Right kidney (tissue), 9 donors: ENCODE measurements at places on chromosomes 13 and 19.

GRCh38 chr13:45564133-45564776 is 51.3 kb downstream of the ERICH6B start:
- DNase-seq: no peak

DNA sequence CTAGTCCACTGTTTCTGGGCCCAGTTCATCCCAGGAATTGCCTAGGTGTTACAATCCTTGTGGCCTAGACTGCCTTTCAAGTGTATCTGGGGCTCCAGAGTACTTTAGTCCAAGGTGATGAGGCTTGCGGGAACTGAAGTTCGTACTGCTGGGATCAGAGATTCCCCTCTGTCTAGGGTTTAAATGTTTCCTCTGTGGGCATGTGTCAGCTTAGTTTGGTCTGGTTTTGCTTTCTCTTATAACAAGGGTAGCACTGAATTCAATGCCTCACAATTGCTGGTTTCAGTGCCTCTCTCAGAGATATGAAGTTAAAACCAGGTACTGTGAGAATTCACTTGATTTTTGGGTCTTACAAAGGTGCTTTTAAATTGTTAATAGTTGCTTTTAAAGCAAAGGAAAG is 30.8 kb downstream of the RGCC start:
- DNase-seq: no peak

- no peak for DNase-seq
Measured at GRCh38 chr13:96243376-96243775, 153.5 kb downstream of the HS6ST3 start.

DNA sequence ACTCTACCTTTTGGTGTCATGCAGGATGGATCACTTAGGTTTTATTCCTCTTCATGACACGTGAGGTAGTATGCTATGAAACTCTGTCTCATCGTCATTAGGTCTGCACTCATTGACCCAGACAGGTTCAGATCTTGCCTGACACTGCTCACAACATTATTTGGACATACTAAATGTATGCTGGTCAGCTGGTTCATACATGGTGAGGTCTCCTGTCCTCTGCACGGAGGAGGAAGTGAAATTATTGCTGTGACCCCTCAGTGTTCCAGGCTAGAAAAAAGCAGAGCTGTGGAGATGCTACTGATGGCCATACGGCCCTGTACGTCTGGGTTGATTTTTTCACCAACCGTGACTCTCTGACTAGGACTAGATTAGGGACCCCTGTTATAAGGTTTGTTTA is 35.8 kb downstream of the LATS2 start:
- DNase-seq: no peak

DNA sequence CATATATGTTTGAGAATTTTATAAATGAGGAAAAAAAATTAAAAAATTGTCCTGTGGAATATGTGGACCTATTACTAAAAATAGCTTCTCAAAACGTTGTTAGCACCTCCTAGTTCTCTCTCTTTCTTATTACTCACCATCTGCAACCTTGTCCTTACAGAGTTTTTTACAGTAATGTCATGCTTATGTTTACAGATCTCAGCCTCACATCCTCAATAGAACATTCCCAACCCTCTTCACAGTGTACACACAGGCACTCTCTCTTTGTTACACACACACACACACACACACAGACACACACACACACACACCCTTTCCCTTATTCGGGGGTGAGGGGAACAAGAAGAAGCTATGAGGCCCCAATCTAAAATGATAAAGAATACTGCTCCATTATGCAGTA is 197.7 kb downstream of the SLITRK6 start:
- no peak for DNase-seq

GRCh38 chr13:42272804-42273175 is 838 bp downstream of the AKAP11 start:
- DNase-seq: no peak

- DNase-seq: no peak
Measured at GRCh38 chr19:30792561-30793505, 420.6 kb downstream of the ZNF536 start.

DNA sequence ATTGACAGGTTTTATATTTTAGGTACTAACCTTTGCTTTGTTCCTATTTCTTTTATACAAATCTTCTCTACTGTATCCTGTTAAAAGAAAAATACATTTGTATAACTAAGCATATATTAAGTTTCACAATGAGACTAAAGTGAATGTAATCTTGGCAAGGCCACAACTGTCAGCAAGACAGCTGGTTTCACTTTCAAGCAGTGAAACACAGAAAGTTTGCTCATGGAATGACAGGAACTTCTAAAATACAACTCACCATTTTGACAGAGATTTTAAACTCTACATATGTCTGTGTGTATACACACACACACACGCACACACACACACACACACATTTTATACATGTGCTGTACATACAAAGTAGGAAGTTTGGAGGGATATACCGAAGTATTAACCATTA is 53.3 kb downstream of the PARP4 start:
- no peak for DNase-seq

DNA sequence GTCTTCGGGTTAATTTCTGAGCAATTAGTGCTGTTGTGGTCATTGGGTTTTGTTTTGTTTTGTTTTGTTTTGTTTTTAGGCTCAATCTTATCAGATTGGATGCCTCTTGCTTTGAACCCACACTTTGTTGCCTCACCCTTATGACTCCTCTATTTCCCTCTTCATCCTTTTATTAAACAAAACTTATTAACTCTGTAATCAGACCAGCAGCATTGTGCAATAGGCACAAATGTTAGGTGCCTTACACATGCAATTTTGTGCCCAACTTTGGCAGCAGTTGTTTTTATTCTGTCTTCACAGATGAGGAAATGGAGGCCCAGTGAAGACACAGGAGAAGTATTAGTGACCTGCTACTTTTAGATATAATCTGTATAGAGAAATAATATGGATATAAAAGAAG is 377.7 kb downstream of the KCNRG start:
- no peak for DNase-seq

DNA sequence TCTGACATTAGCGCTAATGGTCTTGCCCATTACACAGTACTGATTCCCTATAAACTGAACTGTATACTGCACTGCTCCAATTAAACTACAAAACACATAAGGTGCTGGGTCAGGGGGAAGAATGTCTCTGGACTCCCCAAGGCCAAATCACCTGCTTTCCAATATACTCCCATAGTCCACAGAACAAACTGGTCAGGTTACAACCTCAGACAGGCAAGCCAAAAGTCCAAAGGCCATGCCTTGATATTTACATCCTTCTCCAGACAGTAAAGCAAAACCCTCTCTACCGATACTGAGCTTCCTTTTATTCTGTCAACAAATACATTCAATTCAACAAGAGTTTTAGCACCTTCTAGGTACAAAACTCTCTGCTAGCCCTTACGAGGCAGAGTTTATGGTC is 8.9 kb downstream of the ZNF541 start:
- no peak for DNase-seq

DNA sequence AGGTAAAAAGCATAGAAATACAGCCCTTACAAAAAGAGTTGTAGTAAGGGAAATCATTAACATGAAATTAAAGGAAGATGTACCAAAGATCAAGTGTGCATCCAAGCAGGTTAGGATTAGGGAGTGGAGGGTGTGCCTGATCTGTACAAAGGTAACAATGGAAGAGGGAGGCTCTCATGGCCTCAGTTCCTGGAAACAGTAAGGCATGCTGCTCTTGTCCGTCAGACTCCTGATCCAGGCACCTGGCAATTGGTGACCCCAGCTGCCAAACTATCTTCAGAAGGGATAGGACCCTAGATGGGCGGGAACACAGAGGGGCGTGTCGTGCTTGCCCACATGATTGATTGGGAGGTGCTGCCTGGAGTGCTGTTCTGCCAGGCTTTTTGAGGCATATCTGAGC is 4.5 kb downstream of the TEX26 start:
- DNase-seq: no peak

DNA sequence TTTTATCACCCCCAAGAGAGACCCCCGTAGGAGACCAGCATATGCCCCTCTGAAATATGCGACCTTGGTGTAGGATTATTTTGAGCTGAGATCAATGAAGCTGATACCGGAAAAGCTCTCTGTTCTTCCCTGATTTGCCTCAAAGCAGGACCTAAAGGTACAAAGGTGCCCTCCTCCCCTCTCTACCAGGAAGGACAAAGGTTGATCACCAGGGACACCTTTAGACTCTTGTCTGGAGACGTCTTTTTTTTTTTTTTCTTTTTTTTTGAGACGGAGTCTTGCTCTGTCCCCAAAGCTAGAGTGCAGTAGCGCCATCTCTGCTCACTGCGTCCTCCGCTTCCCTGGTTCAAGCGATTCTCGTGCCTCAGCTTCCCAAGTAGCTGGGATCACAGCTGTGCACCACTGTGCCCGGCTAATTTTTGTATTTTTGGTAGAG is 792 bp upstream of the PEX11G start:
- DNase-seq: no peak

DNA sequence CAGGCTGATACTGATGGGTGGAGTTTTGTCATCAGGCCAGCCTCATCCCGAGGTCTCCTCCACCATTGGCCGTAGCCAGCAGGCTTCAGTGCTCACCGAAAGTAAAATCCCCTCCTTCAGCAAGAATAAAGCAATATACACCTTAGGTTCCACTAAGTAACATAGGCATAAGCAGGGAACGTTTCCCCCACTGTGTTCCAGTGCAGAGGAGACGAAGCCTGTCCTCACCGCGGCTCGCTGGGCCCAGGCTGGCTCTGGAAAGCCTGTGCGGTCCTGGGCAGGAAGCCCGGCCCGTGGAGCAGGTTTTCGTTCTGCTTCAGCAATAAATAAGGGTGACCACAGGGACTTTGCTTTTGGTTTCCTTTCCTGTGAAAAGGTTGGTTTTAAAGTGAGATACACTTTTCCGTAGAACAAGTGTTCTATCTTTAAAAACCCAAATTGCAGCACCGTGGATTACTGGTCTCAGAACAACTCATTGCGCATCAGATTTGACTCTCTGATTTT is 16.3 kb upstream of the TEX29 start:
- no peak for DNase-seq

DNA sequence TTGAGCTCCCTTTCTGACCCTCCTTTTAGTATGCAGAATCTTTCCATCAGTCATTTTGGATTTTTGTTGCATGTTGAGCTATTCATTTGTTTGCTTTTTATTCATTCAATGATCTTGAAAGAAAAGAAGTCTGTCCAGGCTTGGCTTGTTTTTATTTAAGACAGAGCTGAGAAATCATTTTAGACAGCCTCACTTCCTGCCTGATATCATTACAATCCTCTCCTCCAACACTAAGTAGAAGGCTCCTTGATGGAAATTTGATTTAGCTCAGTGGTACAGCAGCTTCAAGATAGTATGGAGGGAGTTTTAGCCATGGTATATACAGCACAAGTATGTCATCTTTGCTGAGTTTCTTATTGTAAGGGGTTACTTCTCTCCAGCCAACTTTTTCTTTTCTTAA is 28.4 kb downstream of the MBNL2 start:
- DNase-seq: no peak

- DNase-seq: no peak
Measured at GRCh38 chr13:59477011-59477410, 686.7 kb downstream of the DIAPH3 start.

- DNase-seq: no peak
Measured at GRCh38 chr13:70394031-70394548, 285.8 kb upstream of the KLHL1 start.

DNA sequence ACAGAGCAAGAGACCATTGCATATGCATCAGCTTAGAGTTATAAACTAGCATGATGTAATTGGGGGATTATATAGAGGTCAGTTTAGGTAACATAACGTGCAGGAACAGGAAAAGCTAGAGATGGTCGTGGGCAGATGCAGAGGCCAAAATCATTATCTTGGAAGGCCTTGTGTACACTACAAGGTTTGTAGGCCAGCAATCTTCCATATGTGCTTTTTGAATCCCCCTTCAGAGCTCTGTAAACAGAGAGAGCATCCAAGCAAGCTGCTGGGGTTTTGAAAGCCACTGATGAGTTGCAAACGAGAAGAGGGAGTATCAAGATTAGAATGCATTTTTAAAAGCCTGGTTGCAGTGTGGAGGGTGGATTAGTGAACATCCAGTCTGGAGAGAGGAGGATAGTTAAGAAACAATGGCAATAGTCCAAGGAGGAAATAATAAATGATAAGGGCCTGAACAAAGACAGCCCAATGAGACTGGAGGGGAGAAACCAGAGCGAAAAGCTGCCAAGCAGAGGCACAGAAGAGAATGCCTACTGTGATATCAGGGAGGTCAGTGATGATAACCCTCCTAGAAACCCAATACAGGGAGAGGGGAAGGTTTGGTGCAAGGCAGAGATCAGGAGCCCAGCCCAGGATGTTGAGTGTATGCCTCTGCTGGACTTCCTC is 109.6 kb downstream of the ZAR1L start:
- DNase-seq: no peak

- no peak for DNase-seq
Measured at GRCh38 chr19:47315125-47315821, 5.6 kb downstream of the C5AR1 start.

DNA sequence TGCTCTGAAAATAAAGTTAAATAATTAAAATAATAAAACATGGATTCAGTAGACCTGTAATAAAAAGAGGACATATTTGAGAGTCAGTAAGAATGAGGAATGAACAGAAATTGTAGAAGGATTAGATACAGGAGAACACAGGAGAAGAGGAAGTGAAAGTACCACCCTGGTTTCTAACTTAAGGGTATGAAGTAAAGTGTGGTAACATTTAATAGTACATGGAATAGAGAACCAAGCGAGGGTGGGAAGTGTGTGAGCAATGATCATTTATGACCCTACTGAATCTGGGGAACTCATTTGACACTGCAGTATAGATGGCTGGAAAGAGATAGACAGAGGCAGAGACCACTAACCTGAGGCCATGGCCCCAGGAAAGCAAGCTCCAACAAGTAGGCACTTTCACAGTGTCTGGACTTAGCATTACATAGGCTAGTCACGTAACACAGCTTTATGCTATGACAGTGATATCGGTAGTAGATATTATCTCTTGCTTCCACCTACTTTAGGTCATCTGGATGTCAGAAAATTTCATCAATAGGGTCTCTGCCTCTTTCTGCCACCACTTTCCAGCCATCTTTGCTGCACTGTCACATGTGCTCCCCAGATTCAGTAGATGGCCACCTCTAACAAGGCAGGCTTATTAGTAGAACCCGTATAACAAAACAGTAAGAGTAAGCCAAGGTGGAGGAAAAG is 633.9 kb upstream of the MIR17HG start:
- no peak for DNase-seq

DNA sequence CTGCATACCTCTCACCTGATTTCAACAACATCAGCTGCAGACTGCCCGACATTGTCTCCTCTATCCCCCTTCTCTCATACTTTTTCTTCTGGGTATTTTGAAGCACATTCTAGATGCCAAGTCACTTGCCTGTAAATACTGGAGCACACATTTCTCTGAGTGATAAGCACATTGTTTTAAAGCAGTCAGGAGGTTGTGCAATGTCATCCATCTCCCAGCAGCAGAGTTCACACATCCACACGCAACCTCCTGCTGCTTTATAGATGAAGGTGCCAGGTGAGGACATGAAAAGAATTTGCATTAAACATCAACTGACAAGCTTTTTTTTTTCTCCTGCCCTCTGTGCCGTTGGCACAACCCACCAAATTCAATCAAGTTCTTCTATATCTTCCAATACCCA is 5.5 kb downstream of the UPK1A start:
- DNase-seq: no peak

DNA sequence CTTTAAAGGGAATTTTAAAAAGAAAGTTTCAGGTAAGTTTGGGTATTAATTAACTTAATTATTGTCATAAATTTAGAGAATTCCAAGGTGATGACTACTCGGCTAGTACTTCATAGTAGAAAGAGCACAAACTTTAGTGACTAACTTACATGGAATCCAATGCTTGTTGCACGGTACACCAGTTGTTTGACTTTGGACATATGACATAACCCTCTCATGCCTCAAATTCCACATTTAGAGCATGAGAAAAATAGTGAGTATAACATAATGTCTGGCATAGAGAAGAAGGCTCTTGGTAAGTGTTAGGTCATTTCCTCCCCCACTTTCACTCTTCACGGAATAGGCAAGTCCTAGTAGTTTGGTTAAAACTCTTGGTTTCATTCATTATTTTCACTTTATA is 1249.4 kb upstream of the SLC10A2 start:
- DNase-seq: no peak
